Stimulated activated CD4-positive, alpha-beta T cell treated with anti-CD3 and anti-CD28 coated beads, Interleukin-1b, Interleukin-23, amount 100 ng/mL, for 1 hour (primary cell): ENCODE measurements at places on chromosomes 7 and 10.

DNA sequence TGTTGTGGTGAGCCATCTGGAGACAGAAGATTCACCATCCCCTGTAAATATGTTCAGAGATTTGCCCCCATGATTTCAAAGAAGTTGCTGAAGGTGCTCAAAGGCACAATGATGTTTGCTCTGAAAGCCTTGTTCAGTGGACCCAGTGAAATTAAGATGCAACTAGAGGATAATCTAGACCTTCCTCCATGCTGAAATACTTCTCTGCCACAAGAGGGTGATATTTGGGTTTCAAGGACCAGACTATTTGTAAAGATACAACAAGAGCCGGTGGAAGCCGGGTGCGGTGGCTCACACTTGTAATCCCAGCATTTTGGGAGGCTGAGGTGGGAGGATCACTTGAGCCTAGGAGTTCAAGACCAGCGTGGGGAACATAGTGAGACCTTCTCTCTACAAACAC is 13.5 kb upstream of the MSRB2 start:
- no peak for DNase-seq

- DNase-seq = no peak
Observed at GRCh38 chr7:66281678-66282590, 76.8 kb downstream of the TPST1 start.

DNA sequence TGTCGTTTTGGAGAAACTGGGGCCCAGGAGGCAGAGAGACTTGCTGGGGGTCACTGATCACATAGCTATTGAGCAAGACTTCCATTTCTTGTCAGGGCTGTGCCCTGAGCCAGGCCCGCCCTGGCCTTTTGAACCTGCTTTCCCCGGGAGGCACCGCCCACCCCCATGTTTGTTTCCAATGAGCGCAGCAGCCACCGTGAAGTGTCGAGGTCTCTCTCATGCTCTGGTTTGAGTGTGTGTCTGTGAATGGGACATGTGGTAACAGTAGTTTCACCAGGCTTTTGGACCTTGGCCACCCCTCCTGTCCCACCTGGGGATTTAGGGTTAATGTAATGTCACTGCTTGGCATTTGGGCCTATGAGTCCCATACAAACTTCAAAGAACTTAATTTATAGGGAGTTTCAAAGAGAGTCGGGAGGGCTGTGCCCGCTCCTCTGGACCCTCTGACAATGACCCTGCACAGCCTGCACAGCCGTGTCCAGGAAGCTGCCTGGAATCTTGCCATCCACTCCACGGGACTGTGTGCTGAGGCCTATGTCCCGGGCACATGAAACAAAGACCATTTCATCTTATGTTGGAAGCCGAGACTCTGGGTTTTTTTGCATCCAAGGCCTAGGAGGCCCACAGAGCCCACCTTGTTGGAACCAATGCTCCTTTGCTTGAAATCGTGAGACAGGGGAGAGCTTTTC is 6.3 kb downstream of the PRF1 start:
- no peak for DNase-seq

GRCh38 chr7:122304319-122304975 is at the start of gene FEZF1:
FEZF1 (minus strand) TSS chr7:122304750; CDS start chr7:122304437, 313 bp downstream.
- DNase-seq = no peak

- DNase-seq = no peak
Observed at GRCh38 chr10:23859598-23859997, 349.3 kb upstream of the KIAA1217 start.

DNA sequence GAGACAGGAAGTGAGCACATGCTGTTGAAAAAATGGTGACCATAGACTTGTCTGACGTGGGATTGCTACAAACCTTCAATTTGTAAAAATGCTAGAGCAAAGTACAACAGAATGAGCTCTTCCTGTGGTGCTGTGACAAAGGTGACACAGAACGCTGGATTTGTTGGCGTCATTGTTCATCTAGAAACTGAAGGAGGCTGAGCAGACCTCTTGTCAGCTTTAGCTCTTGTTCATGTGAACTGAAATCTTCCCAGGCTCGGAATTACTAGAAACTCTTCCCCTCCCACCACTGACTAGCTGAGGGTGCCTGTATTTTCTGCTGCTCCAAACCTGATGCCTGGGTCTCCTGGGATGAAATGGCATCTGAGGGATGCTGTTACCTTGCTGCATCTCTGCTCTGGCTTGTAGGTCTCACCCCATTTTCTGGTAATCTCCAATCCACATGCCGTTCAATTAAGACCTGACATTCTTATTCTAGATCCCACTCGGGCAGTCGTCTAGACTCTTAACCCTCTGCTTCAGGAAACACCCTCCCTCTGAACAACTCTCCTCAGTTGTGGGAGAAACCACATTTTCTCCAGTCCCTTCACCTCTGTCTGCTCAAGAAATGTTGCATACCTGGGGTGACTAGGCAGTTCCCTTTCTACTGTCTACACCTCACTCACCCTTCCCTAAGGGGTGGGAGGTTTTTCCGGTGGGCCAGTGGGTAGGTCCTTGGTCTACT is 349.3 kb downstream of the CXCL12 start:
- no peak for DNase-seq

DNA sequence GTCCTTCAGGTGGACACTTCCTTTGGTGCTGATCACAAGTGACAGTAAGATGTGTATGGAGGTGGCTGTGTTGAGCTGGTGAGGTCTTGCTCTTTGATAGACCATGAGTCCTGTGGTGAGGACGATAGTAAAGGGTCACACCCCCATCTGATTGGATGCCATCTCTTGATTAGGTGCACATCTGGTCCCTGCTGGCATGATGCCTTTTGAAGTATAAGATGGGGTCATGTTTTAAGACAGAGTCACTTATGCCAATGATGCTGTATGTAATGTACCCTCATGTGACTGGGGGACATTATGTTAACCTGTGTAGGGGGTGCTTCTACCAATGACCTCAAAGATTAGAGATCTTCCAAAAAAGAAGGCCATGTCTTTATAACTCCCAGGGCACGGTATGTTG is 644.6 kb downstream of the ACTR3B start:
- no peak for DNase-seq

- no peak for DNase-seq
Observed at GRCh38 chr10:95389982-95390381, 99.2 kb upstream of the PDLIM1 start.

DNA sequence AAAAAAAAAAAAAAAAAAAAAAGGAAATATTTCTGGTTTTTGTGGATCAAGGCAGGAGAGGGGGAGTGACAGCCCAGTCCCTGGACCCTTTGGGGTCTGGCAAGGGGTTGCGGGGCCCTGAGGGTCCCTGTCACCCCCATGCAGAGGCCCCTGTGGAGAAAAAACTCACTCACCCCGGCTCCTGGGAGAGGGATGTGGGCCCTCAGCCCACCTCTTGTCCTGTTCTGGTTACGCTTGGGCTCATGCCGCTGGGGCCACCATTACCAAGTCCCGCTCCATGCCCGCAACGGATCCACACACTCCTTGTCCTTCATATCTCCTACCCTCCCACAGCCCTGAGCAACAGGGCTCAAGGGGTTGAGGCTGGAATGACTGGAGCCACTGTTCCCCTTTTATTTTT is 1.0 kb upstream of the TMEM184A start:
- DNase-seq = no peak

- no peak for DNase-seq
Observed at GRCh38 chr7:13991791-13992595, 2.5 kb upstream of the ETV1 start.

- no peak for DNase-seq
Observed at GRCh38 chr7:158315326-158315725, 272.3 kb downstream of the PTPRN2 start.

DNA sequence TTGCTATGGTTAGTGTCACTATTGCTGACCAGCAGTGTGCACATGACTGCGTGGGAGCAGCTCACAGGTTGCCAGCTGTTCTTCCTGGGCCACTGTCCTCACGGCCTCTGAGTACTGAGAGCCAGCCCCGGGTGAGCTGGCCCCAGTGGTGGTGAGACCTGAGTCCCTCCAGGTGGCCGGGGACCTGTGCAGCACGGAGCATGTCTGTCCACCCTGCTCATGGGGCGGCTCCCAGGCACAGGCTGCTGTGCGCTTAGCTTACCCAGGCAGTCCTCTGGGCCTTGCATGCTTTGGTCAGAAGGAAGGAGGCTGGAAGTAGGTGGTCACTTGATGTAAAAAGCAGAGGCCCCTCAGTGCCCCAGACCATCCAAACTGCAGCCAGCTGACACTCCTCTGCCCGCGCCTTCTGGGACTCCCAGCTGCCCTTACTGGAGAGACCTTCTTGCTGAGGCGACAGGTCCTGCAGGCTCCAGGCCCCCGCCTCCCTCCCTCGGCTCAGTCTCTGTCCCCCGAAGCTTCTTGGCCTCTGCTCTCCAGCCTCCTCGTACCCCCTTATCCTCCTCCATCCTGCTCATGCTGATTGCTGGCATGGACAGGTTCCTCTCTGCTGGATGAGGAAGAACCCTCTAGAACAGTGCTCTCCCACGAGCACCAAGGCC is 30.9 kb upstream of the DPYSL4 start:
- DNase-seq = no peak

DNA sequence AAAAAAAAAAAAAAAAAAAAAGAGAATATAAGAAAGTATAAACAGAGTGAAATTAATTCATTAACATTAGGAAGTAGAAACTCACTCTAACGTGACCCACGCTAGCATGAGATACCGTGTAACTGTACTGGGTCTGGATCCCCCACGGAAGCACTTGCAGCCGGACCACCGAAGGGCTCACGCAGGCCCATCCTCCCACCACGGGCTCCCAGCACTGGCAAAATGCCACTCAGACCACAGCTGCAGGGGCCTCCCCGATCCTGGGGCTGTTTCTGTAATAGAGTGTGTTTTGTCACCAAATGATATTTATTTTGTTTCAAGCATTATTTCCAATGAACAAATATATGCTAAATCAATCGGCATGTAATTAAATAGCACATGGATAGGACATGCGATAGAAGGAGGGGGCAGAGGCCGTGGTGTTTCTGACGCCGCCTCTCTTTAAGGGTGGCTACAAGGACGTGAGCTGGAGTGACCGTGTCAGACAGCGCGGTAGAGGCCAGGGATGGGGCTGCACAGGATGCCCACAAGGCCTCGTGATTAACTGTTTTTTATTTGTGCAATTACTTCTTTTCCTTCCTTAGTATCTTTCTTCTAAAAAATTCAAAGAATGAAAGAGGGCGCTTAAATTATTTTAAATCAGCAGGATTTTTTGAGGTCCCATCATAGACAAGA is 568.5 kb downstream of the PTPRN2 start:
- DNase-seq = no peak

DNA sequence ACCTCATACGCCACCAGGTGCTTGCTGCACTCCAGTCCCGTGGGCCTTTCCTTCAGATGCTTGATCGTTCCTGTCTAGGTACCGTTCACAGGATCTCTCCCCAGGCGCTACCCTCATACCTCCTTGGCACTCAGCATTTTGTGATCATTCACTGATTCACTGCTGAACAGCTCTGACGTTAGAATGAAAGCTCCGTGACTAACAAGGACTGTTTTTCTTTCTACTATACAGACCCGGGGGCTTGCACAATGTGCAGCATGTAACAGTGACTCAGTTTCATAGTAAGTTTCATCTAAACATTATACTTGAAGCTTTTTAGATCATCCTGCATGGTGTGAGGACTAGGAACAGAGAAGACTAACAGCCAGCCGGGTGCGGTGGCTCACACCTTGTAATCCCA is 20.6 kb downstream of the KIN start:
- DNase-seq = no peak

- no peak for DNase-seq
Observed at GRCh38 chr10:35040760-35041501, 49.2 kb downstream of the CUL2 start.

- no peak for DNase-seq
Observed at GRCh38 chr10:109945473-109946177, 22.3 kb upstream of the XPNPEP1 start.
